Hippocampal formation (tissue), 2 donors: ENCODE measurements at places on chromosomes 2 and 18.
A peak's percentile ranks its signal among the peaks of the same experiment; 100 is the strongest.

GRCh38 chr2:74571058-74571457 is 16.5 kb downstream of the DOK1 start:
- DNase-seq: no peak

GRCh38 chr2:11744631-11745394 is 1.6 kb upstream of the LPIN1 start:
- no peak for DNase-seq

DNA sequence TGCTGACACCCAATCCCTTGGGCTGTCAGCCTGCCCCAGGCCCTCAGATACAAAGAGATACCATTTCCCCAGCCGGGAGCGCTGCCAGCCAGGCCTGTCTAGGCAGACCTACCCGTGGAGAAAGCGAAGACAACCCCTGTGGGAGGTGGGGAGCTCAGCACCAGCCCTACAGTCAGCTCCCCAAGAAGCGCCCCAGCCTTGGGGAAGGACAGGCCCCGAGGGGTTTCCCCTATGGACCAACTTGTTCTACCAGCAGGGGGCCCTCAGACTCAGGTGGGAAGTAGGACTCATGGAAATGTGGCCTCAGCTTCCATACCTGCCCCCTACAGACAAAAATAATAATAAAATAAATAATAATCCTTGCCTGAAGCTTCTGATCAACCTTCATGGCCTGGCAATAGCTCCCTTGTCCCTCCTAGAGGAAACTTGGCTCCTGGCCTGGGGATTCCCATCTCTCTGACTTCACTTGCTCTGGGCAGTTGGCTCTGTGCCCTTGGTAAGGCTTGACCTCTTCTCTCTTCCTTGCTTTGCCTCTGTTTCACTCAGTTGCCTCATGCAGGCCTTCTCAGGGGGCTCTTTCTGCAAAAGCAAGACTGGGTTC is 7.0 kb downstream of the SLC35F6 start:
- peak; percentile 61 for DNase-seq

GRCh38 chr2:25349397-25349796 is 7.7 kb upstream of the DNMT3A start:
- DNase-seq: no peak

DNA sequence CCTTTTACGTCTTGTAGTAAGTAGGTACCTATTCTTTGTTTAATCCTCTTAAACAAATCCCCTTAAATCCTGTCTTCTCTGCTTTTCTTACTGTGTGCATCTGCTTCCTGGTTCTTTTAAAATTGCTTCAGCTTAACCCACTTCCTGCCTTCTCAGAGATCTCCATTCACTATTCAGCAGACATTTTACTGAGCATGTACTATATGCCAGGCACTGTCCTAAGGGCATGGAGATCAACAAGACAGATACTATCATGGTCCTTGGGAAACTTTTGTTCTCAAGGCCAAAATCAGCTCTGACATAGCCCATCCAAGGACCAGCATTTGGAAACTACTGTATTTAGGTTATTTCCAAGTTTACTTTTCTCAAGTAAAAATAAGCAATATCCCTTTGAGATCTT is 227.5 kb downstream of the TPGS2 start:
- no peak for DNase-seq

DNA sequence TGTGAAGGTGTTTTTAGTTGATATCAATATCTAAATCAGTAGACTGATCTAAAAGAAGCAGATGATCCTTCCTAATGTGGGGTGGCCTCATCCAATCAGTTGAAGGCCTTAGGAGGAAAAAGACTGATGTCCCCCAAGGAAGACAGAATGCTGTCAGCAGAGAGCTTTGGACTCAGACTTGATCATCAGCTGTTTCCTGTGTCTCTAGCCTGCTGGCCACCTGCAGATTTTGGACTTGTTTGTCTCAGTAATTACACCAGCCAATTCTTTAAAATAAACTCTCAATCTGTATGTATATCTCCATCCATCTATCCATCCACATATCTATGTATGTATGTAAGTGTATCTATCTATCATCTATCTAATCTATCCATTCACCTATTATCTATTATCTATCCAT is 301.3 kb downstream of the LPIN1 start:
- DNase-seq: no peak

GRCh38 chr2:40096360-40096759 is 317.3 kb upstream of the THUMPD2 start:
- DNase-seq: no peak

DNA sequence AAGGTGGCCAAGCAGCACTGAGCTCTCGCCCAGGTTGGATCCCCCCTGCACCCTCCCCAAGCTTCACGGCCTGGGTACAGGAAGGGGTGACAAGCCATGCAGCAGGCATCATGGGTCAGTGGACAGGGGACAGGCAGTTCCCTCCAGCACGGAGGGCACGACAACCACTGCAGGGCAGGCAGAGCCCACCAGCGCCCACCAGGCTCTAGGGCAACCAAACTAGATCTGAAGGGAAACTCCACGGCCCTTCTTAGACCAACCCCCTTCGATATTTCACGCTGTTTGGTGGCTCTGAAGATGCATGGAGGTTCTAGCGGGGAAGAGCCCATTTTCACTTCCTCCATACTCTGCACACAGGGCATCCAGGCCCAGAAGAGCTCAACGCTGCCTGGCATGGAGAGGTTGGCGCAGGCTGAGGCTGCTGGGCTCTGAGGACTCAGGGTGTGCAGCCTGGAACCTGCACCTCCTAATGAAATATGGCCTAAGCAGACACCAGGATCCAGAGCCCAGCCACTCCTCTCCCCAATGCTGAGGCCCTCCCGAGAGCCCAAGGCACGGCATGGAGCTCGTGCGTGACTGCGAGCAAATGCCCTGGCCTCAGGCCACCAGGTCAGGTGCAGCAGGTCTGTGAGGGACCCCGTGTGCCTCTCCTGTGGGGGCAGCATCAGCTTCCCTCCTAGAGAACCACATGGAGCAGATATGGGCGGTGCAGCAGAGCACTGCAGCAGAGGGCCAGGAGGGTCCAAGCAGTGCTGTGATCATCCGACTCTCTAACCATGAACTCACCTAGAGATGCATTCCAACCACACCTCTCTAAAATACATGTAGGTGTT is 8.7 kb upstream of the MTERF4 start:
- DNase-seq: no peak

GRCh38 chr18:26383454-26384270 is 157.4 kb downstream of the TAF4B start:
- no peak for DNase-seq

- no peak for DNase-seq
These were observed 136.9 kb downstream of the CYP26B1 start for GRCh38 chr2:72010647-72011369.

DNA sequence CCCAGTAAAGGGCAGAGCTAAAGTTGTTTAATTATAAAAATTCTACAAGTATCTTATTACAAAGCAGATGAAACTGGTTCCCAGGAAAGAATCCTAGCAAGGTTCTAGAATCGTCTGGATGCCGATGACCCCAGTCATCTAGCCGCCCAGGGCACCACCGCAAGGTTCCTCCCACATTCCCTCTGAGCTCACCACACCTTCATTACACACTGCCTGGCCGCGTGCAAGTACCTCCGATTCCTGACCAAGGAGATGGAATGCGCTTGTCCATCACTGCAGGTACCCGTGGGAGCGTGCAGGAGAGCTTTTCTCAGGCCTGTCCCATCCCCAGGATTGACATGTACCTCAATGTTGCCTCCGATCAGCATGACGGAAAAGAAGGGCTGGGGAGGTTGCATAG is 158.5 kb downstream of the LAMA1 start:
- no peak for DNase-seq

DNA sequence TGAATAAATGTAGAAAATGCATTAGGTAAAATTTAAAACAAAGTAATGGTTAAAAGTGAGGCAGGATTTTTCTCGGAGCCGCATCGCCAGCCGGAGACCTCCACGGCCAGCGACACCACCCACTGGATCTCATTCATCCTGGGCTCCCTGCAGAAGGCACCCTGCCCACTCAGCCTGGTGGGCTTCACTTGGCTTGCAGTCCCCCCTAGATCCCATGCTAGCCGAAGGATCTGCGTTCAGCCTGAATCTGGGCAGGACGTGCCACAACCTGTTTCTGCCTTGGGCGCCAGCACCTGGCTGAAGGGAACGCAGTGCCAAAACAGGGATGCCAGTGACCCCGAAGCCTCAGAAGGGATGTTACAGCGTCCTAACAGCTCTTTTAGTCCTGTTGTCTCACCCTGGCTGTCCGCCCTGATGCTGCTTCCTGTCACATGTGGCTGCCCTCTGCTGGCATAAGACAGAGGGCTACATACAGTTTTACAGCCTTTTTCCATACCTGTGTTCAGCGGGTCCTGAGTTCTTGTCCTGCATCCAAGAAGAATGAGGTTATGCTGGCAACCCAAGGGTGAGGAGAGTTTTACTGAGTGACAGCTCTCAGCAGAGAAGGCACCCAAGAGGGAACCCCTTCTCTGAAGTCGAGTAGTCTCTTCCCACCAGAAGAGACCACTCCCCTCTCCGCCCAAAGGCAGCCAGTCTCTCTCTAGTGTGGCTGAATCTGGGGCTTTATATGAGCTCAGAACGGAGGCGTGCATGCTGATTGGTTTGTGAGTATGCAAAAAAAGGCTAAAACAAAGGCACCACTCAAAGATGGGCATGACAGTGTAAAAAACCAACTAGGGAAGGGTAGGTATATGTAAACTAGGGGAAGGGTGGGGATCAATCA is 173.1 kb upstream of the GYPC start:
- no peak for DNase-seq

GRCh38 chr2:3610415-3610814 is 15.5 kb downstream of the COLEC11 start:
- DNase-seq: no peak

- no peak for DNase-seq
These were observed 280.9 kb upstream of the SIX2 start for GRCh38 chr2:45289997-45290709.

GRCh38 chr2:229815858-229816257 is 101.5 kb upstream of the DNER start:
- DNase-seq: no peak

DNA sequence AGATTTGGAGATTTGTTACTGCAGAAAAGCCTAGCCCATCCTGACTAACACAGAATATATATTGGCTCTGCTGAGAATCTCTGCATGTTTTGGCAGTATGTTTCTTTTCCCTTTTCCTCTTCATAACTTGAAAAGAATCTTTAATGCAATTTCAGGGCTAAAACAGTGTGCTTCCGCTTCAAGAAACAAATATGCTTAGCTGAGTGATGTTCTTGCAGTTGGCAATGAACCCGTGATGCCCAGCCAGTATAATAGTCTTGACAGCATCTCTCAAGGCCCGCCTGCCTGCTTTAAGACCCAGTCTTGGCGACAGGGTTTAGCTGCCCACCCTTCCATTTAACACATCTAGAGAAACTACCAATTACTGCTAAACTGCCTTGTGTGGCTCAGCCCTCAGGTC is 184.5 kb downstream of the INO80D start:
- no peak for DNase-seq

GRCh38 chr2:83850071-83850725 is 608.9 kb downstream of the SUCLG1 start:
- no peak for DNase-seq

- DNase-seq: no peak
These were observed 68.4 kb upstream of the RTN4 start for GRCh38 chr2:55118643-55119083.

- no peak for DNase-seq
These were observed 24.2 kb upstream of the TANK start for GRCh38 chr2:161135951-161136593.

DNA sequence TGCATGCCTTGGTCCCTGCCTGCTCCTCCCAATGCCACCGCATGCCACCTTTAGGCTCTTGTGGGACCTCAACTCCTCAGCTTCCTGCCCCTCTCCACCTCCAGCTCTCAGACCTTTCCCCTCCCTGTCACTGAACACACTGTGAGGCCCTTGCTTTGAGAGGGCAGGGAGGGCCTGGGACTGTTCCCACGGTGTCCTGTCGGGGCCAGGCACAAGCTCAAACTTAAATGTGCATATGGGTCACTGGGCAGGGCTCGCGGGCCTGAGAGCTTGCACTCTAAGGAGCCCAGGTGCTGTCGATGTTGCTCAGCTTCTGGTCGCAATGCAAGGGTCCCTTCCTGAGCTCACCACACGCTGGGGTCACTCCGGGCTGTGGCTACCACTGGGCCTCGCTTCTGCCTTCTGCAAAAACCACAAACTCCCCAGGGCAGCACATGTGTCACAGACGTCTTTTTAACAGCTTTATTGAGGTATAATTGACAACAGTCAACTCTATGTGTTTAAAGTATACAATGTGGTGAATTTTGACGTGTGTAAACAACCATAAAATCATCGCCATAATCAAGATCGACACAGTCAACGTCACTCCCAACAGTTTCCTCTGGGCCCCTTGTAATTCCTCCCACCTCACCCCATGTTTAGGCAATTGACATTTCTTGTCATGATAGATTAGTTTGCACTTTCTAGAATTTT is 11.9 kb upstream of the B3GNT7 start:
- no peak for DNase-seq

DNA sequence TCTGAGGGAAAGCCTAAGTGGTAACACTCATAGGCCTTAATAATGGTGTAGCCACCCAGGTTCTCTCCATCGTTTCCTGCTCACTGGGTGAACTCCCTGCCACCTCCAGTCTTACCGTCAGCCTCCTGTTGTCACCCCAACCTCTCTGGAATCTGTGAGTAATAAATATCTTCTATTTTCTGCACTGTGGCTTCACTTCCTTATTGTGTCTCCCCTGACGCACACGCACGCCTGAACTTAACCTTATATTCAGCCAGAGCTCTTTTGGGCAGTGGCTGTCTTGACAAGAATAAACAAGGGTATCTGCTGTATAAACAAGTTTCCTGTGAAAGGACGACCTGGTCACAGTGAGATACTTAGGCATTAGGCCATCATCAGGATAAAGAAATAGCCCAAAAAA is 467.2 kb downstream of the SPAG16 start:
- DNase-seq: no peak

- DNase-seq: no peak
These were observed 25.5 kb upstream of the IHH start for GRCh38 chr2:219086196-219086595.

- no peak for DNase-seq
These were observed 126.7 kb downstream of the OLA1 start for GRCh38 chr2:174121612-174122011.

DNA sequence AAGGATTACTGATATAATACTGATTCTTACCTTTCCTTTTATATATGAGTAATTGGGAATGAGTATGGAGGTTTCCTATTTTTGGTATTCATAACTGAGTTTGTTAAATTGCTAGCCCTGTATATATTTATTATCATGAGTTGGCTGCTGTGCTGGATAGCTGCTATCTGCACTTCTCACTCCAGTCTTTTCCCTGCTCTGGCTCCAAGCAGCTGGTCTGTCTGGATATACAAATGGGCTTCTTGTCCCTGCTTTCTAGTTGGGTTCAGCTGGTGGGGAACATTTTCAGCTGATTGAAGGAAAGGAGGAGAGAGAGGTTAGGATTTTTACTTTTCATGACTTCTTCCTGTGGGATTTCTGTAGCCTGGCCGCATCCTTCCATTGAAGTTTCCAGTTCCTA is 41.2 kb downstream of the AGFG1 start:
- no peak for DNase-seq
